ENCODE measurements at places on chromosomes 2 and 18. TPM values are rescaled to one million over a fixed set of nuclear protein-coding genes. Genes with fewer than 3 reads are reported as not detected.

The FEV gene
- not detected for total RNA-seq

The SLC23A3 gene
- 2.4 TPM for total RNA-seq

The TRIB2 gene
- total RNA-seq, result 40.5 TPM

The DCAF17 gene
- 17.6 TPM for total RNA-seq

The GALNT13 gene
- not detected for total RNA-seq

The FRZB gene
- total RNA-seq, result 13.8 TPM

The DNAJB2 gene
- 50.7 TPM for total RNA-seq

The SMAD4 gene
- total RNA-seq, result 113 TPM

The NGEF gene
- not detected for total RNA-seq

The CMPK2 gene
- 0.95 TPM for total RNA-seq

- peaks cover 25% of the 10 kb centered on the region for H3K4me1 ChIP-seq
- H3K36me3 ChIP-seq, result no peaks in the 10 kb centered on the region
- DNase-seq, result no peak
- no peak overlapping the region for H3K27ac ChIP-seq
- H3K4me3 ChIP-seq, result no peak overlapping the region
Measured at GRCh38 chr2:219663116-219663762, 35.8 kb downstream of the SLC4A3 start.

- peak within 1 kb of the TSS; percentile 60 for H3K4me3 ChIP-seq
- no peaks in the 10 kb centered on the region for H3K36me3 ChIP-seq
- H3K4me1 ChIP-seq, result peaks cover 21% of the 10 kb centered on the region
Measured at GRCh38 chr2:227871375-227871791, at the start of gene DAW1. Gene DAW1, plus strand, starts transcription at chr2:227871631. Its CDS starts 59 bp downstream, at chr2:227871690.

GRCh38 chr18:58666176-58666575 is 5.1 kb upstream of the MALT1 start:
- H3K36me3 ChIP-seq, result no peaks in the 10 kb centered on the region
- H3K4me3 ChIP-seq, result no peak overlapping the region
- H3K27ac ChIP-seq, result peak overlapping the region; percentile 75
- no peak for DNase-seq
- H3K4me1 ChIP-seq, result peaks cover 33% of the 10 kb centered on the region

DNA sequence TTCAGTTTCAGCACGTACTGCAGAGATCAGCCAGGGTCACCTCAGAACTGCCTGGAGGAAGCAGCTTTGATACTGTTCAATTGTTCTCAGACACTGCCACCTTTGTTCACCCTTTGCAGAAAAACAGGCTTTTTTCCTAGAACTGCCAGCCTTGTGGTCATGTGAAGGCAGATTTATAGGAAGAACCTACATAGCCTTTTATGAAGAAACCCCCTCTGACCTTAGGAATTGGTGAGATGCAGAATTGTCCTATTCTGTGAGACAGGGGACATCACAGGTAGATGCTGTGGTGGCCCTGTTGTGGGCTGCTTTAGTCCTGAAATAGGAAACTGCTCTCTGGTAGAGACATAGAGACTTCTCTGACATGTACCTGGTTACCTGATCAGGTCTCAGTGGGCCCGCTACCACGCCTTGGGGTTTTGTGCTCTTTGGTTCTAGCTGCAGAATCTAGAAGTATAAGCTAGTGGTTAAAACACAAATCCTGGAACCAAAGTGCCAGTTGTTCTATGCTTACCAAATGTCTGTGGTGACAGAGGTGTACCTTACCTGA is 206.6 kb downstream of the AGPS start:
- no peak overlapping the region for H3K4me3 ChIP-seq
- no peak overlapping the region for H3K27ac ChIP-seq
- H3K36me3 ChIP-seq, result no peaks in the 10 kb centered on the region

GRCh38 chr2:229330952-229331351 is 59.9 kb upstream of the PID1 start:
- no peak for DNase-seq
- H3K36me3 ChIP-seq, result no peaks in the 10 kb centered on the region
- no peak overlapping the region for H3K27ac ChIP-seq
- peaks cover 3% of the 10 kb centered on the region for H3K27me3 ChIP-seq
- no peaks in the 10 kb centered on the region for H3K4me1 ChIP-seq

DNA sequence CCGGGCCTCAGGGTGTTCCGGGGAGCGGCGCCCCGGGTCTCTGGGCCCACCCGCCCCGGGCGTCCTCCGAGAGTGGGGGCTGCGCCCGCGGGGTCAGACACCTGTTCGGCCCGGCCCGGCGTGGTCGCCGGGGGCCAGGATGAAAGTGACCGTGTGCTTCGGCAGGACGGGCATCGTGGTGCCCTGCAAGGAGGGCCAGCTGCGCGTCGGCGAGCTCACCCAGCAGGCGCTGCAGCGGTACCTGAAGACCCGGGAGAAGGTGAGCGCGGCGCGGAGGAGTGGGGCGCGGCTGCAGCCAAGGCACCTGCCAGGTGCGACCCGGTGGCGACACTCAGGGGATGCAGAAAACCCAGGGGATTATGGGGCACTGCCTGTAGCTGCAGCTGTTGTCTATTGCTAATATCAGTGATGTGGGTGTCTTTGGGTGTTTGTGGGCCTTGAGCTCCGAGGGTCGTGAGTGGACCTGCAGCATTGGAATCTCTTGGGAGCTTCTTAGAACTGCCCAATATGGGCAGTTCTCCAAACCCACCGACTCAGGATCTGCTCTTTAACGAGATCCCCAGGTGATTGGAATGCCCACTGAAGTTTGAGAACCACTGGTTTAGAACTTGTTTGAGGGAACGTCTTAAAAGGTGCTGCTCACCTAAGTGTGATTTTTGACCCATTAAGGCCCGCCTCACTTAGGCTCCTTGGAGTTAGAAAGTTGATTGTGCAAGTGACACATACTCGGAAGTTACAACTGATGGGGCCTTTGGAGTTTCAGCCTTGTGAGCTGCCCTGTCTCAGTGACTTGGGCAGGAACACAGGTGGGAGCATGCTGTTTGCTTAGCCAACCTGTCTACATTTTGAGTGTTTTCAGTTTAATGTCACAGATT is 823 bp downstream of the PARD3B start:
- no peaks in the 10 kb centered on the region for H3K27me3 ChIP-seq
- peak overlapping the region; percentile 84 for H3K4me3 ChIP-seq
- no peaks in the 10 kb centered on the region for H3K36me3 ChIP-seq
- DNase-seq, result peak; percentile 80
- peak overlapping the region; percentile 80 for H3K27ac ChIP-seq

DNA sequence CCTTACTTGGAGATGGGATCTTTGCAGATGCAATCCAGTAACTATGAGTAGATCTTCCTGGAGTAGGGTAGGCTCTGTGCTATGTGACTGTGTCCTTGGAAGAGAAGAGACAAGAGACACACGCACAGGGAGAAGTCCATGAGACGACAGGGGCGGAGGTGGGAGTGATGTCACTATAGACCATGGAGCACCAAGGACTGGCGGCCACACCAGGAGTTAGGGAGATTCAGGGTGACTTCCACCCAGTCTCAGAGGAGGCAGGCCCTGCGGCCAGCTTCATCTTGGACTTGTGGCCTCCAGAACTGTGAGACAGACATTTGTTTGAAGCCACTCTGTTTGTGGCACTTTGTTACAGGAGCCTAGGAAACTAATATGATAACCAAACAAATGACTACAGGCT is 177.8 kb downstream of the INHBB start:
- H3K36me3 ChIP-seq, result no peaks in the 10 kb centered on the region
- DNase-seq, result peak; percentile 47
- H3K4me1 ChIP-seq, result peaks cover 24% of the 10 kb centered on the region
- H3K27me3 ChIP-seq, result peaks cover 28% of the 10 kb centered on the region
- no peak overlapping the region for H3K4me3 ChIP-seq

DNA sequence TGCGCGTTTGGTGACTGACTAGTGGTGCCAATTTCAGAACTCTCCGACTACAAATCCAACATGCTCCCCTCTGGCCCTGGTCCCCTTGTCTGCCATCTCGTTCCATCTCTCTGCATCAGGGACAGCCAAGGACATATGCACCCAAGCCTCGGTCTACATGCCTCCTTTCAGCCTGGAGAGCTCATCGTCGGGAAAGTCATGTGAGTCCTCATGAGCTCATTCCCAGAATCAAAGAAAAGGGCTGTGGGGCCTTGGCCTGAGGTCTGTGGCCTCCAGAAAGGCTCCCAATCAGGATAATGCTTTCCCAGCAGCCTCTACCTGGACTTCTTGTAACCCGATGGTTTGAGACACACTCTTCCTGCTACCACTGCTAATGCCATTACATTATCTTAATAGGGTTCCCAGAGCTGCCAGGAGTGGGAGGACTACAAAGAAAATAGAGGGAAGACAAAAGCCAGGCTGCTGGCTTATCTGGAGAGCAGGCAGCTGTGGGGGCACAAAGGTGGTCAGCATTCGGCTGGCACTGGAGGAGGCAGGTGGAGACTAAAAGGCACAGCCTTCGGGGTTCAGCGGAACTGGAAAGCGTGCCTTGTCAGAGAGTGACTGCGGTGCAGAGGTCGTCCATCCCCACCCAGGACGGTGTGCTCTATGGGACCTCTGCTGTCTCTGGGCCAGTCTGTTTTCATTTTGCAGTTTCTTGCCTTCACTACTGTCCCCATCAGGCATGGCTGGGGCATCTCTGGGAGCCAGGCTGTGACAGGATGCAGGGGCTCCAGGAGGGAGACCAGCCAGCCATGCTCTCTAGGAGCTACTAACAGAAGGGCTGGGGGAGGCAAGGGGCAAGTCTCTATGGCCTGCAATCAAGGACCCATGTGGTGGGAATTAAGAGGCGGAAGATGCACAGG is 104.4 kb upstream of the SMAD2 start:
- H3K27me3 ChIP-seq, result no peaks in the 10 kb centered on the region
- H3K4me1 ChIP-seq, result no peaks in the 10 kb centered on the region
- no peak overlapping the region for H3K27ac ChIP-seq
- no peak overlapping the region for H3K4me3 ChIP-seq
- DNase-seq, result peak; percentile 72
- H3K36me3 ChIP-seq, result no peaks in the 10 kb centered on the region

DNA sequence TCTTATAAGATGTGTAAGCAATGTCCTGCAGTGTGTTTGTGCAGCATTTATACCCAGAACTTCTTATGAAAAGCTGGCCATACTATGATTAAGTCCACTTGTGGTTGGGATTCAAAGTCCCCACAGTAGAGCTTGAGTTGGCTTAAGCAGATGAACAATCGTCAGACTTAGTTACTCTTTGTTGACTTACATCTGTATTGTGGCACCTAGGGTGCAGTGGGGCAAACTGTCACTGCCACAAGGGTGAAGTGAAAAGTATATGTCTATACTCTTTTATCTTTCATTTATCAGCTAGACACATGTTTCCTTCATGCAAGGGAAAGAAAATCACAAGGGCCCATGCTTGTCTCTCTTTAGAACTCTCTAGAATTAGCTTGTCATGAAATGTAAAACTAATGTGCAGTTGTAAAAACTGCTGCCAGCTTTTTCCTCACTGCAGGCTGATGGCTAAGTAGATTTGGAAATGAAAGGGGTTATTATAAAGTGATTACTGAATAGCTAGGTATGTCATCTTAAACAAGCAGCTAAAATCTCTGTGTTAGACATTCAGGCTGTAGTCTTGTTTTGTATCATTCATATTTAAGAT is 474.5 kb downstream of the PTPRM start:
- DNase-seq, result no peak
- peaks cover 48% of the 10 kb centered on the region for H3K4me1 ChIP-seq
- no peak overlapping the region for H3K27ac ChIP-seq
- no peaks in the 10 kb centered on the region for H3K27me3 ChIP-seq

GRCh38 chr2:166239548-166239947 is 111.7 kb upstream of the SCN1A start:
- H3K27me3 ChIP-seq, result no peaks in the 10 kb centered on the region
- peak overlapping the region; percentile 93 for H3K27ac ChIP-seq
- no peak for DNase-seq
- H3K36me3 ChIP-seq, result peaks cover 9% of the 10 kb centered on the region

GRCh38 chr2:218425531-218425930 is 6.6 kb downstream of the VIL1 start:
- no peak overlapping the region for H3K4me3 ChIP-seq
- H3K36me3 ChIP-seq, result no peaks in the 10 kb centered on the region
- H3K4me1 ChIP-seq, result no peaks in the 10 kb centered on the region
- DNase-seq, result no peak
- no peak overlapping the region for H3K27ac ChIP-seq
- no peaks in the 10 kb centered on the region for H3K27me3 ChIP-seq

DNA sequence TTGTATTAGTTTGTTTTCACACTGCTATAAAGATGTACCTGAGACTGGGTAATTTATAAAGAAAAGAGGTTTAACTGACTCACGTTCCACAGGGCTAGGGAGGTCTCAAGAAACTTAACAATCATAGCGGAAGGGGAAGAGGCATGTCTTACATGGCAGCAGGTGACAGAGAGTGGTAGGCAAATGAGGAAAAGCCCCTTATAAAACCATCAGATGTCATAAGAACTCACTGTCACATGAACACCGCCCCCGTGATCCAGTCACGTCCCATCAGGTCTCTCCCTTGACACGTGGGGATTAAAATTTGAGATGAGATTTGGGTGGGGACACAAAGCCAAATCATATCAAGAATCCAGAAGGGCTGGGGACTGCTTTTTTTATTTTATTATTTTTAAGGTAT is 120.0 kb downstream of the GALNT14 start:
- H3K27me3 ChIP-seq, result peaks cover 3% of the 10 kb centered on the region
- no peaks in the 10 kb centered on the region for H3K36me3 ChIP-seq
- H3K4me1 ChIP-seq, result no peaks in the 10 kb centered on the region

DNA sequence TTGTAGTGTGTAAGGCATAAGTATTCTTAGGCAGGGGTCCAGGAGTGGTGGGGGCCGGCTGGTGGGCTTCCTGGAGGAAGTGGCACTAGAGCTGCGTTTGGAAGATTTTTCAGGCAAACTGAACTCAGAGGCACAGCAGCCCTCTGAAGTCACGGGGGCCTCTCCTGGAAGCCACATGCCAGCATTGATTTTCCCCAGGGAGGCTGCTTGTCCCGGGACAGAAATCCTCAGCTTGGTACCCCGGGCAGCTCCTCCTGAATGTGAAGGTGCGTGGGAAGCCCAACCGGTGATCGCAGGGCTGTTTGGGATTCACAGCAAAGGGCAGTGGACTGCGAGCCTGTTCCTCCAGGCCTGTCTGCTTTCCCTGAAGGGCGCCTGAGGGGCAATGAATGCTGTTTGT is 1.6 kb upstream of the PDIA6 start:
- no peaks in the 10 kb centered on the region for H3K27me3 ChIP-seq
- peaks cover 33% of the 10 kb centered on the region for H3K4me1 ChIP-seq
- no peak for DNase-seq
- H3K4me3 ChIP-seq, result peak overlapping the region; percentile 32
